ENCODE measurements at places on chromosomes 7 and 10.

- no peak for DNase-seq
Observed at GRCh38 chr7:84900215-84900614, 286.6 kb downstream of the SEMA3D start.

DNA sequence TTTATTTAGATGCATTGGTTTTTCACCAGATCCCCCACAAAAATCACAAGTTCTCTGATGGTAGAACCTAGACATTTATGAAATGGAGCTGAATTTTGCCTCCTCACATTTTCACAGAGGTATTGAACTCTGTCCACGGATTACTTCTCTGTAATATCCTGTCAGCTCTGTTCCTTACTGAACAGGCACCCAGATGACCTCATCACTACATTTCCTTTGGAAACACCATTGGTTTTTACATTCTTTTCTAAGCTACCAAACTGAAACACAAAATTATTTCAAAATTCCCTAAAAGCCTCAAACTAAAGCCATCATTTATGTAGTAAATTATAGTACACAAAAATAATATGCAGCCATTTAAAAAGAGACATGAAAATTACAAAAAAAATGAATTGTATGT is 98.3 kb upstream of the KCNIP2 start:
- no peak for DNase-seq

GRCh38 chr7:13236026-13236425 is 548.6 kb downstream of the ARL4A start:
- peak; percentile 10 for DNase-seq

GRCh38 chr7:42457663-42458062 is 220.7 kb upstream of the GLI3 start:
- no peak for DNase-seq

GRCh38 chr7:128351296-128352152 is 7.8 kb upstream of the RBM28 start:
- no peak for DNase-seq

- no peak for DNase-seq
Observed at GRCh38 chr10:25036381-25036780, 20.0 kb downstream of the THNSL1 start.

DNA sequence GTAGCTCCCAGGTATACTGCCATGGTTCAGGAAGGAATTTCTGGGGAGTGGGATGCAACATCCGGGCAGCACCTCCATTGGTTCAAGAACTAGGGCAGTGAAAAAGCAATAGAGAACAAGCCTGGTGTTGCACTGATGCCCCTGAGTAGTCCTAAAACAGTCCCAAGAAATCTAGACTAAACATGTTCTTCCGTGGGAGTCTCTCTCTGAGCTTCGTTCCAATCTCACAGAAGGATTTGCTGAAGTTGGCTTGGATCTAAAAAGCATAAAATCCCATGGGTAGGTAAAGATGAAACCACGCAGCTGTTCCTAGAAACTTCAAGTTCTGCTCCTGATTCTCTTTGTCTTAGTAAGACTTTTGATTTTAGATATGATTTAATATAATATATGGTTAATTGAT is 154.5 kb downstream of the PLXDC2 start:
- DNase-seq, result no peak

DNA sequence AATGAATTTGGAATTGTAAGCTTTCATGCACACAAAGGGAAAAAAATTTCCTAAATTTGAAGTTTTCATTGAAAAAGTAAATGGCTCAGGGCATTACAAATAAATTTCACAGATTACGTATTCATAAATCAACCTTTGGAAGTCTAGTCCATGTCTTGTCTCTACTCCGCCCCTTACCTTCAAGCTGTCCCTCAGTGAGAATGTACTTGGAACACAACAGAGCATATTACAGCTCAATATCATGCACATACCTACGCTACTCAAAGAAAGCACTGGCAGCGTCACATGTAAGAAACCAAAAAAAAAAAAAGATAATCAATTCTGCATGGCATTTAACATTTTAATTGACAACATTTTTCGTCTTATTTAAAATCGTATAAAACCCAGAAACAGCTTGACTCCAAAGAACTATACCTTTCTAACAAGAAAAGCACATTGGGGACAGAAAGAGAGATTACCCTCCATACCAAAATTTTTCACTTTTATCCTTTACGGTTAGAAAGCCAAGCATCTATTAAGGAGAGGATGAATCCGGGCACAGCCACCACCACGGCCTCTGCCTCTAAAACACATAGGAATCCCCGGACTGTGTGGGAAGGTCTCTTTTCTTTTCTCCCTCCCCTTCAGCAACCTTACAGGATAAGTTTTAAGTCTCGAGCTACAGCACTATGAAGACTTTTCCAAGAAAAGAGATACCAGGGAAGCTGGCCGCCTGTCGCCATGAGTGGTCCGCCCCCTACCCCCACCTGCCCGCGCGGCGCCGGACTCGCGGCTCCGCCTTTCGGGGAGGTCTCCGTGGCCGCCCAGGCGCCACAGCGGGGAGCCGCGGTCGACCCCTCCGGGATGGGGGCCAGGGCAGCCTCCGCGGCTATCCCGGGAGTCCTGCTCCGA is 1.1 kb downstream of the JMJD1C start:
- DNase-seq, result peak; percentile 18
